ENCODE measurements at places on chromosomes 11 and 22. TPM values are rescaled to one million over a fixed set of nuclear protein-coding genes. Genes with fewer than 3 reads are reported as not detected.

The CATSPER1 gene
- polyA plus RNA-seq = not detected

The OR4C46 gene
- not detected for polyA plus RNA-seq

The MUC5B gene
- polyA plus RNA-seq = under 0.01 TPM

The OR5AL1 gene
- not detected for polyA plus RNA-seq

The C11orf65 gene
- 3.1 TPM for polyA plus RNA-seq

The VSTM5 gene
- polyA plus RNA-seq = 2.5 TPM

The SERPIND1 gene
- polyA plus RNA-seq = 2.3 TPM

GRCh38 chr11:119729581-119729927 is 554 bp upstream of the NECTIN1 start:
- DNase-seq = no peak

GRCh38 chr11:68040101-68040956 is 1.5 kb downstream of the TCIRG1 start:
- DNase-seq = no peak

DNA sequence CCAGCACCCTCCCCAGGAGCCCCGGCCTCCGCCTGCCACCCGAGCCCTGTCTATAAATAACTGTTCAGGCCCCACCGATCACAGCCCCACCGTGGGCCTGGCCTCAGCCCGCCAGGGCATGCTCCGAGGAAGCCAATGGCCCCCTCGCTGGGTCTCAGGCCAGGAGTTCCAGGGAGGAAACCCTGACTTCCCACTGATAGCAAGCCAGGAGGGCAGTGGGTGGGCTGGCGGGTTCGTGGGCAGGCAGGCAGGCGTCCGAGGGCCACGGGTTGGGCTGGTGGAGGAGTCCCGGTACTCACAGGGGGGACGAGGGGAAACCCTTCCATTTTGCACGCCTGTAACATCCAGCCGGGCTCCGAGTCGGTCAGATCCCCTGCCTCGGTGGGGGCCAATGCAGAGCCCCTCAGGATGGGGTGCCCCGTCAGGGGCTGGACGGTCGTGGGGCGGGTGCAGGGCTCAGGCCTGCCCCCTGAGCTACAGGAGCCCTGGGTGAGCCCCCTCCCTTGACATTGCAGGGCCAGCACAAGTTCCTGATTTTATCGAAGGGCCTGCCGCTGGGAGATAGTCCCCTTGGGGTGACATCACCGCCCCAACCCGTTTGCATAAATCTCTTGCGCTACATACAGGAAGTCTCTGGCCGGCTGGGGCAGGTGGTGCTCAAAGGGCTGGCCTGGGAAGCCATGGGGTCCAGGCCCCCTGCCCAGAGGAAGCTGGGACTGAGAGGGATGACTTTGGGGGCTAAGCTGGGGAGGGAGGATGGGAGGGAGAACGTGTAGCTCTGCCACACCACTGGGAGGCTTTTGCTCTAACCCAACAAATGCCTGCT is at the start of gene SPI1:
SPI1 (minus strand) TSS at position 538 of the 826 bp plus-strand sequence; CDS start at position 344, 194 bp downstream.
- DNase-seq = no peak

DNA sequence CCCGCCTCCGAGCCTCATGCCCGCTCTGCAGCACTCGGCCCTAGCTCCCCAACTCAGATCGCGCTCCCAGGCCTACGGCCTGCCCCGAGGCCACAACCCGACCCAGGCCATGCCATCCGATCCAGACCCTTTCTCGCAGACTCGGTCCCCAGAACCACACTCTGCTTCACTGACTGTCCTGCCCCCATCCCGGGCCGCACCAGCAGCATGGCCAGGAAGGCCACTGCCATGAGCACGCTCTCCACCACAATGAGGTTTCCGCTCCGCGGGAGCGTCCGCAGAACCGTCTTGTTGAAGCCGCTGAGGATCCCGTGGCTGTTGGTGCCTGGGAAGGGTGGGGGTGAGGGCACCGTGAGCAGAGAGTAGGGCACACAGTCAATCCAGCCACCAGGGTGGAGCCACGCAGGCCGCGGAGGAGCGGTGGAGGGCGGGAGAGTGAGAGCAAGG is 6.4 kb downstream of the UNC93B1 start:
- DNase-seq = no peak

- no peak for DNase-seq
These were observed 9.3 kb upstream of the NUP160 start for GRCh38 chr11:47857485-47857884.

DNA sequence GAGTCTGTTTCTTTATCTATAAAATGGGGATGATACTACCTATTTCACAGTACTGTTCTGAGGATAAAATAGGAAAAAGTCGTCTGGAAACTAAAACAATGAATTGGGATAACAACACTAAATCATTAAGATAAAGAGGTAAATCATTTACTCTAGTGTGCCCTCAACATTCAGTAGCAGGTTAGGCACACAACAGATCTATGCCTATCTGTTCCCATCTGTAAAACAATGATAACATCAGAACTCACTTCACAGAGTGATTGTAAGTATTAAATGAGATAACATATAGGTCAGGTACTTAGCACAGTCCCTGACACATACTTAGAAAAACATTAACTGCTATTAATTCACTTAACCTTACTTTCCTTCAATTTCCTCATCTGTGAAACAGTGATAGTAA is 36.9 kb downstream of the PAK1 start:
- no peak for DNase-seq

DNA sequence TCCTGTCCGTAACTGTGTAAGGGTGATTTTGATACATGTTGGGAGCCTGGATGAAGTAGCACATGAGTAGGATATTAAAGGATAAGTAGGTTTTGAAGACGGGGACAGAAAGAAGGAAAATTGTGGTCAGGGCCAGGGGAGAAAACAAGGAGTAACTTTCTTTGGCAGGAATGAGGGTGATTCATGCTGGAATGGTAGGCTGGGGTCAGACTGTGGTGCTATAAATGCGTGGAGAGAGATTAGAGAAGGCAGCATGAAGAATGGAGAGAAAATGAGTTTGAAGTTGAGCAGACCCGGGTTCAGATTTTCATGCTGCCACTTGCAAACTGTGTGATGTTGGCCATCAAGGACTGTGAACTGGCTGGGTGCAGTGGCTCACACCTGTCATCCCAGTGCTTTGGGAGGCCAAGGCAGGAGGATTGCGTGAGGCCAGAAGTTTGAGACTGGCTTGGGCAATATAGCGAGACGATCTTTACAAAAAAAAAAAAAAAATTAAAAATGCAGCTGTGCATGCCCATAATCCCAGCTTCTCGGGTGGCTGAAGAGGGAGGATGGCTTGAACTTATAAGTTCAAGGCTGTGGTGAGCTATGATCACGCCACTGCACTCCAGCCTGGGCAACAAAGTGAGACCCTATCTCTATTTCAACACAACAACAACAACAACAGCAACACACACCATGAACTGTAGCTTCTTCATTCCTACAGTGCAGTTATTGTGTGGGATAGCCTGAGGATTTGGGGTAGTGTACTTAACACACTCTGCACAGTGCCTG is 22.3 kb downstream of the ZBTB16 start:
- DNase-seq = no peak

DNA sequence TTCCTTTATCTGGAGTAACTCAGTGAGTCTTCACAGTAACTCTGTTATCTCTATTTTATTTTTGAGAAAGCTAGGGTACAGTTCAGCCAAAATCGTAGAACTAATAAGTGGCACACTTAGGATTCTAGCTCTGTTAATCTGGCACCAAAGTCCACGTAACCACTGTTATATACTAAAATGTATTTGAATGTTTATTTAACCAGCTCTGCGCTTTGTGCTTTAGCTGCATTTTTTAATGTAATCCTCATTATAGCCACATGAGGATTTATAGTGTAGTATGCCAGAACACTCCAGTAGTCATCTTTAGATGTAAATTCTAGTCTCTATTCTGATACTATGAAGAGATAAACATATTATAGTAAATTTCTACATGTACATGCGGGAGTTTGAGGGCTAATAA is 36.8 kb downstream of the YAP1 start:
- DNase-seq = no peak

Measured in right renal cortex interstitium (tissue), 3 donors.